ENCODE measurements at places on chromosomes 2 and 18.

DNA sequence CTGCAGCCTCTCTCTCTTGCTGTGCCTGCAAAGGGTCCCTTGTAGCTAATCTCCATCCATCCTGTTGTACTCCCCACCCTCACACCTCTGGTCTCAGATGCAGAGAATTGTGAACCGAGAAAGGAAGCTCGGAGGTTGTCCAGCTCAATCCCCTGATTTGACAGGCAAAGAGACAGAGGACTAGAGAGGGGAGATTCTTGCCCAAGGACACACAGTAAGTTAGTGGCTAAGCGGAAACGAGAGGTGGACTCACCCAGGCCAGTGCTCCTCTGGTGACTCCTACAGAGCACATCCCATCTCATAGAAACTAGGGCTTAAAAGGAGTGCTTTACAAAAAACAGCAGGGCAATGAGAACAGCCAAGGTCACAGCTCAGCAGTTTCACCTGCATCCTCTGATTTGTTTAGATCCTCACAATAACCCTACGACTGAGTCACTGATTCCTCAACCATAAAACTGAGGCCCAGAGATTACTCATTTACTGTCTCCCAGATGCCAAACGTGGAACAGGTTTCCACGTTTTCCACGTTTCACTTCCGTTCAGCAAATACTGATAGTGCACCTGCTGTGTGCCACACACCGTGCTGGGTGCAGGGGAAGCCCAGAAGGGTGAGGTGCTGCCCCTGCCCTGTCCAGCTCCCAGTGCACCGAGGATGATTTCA lies 22.1 kb downstream of the EHD3 start:
- DNase-seq = no peak

DNA sequence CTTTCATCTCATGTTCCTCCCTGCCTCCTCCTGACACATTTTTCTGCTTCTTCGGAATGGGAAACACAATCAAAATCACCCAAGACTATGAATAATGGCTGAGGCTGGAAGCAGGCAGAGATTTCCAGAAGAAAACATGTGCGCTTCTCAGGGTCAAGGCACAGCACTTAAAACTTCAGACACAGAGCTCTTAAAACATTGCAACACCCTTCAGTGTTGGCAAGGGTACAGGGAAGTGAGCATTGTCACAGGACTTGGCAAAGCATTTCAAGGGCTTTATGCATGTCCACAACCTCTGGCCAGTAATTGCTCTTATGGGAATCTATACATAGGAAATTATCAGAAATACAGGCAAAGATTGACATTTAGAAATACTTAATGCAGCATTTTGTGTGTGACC lies 477.6 kb upstream of the KLHL29 start:
- no peak for DNase-seq

DNA sequence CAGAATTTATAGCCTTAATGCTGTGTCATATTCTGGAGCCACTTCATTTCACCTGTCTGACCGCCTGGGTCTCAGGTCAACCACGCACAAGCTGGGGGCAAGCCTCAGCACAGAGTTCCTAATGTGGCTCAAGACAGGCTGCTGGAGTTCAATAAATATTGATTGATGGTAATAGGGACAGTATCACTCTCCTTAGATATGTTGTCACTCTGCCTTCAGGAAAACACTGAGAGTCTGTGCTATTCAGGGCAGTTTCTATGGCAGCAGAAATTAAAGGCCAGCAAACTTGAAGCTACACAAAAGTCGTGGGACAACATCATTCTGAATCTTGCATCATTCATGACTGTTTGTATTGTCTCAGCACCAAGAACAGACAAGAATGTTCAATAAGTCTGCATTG lies 696.1 kb downstream of the METTL4 start:
- no peak for DNase-seq

DNA sequence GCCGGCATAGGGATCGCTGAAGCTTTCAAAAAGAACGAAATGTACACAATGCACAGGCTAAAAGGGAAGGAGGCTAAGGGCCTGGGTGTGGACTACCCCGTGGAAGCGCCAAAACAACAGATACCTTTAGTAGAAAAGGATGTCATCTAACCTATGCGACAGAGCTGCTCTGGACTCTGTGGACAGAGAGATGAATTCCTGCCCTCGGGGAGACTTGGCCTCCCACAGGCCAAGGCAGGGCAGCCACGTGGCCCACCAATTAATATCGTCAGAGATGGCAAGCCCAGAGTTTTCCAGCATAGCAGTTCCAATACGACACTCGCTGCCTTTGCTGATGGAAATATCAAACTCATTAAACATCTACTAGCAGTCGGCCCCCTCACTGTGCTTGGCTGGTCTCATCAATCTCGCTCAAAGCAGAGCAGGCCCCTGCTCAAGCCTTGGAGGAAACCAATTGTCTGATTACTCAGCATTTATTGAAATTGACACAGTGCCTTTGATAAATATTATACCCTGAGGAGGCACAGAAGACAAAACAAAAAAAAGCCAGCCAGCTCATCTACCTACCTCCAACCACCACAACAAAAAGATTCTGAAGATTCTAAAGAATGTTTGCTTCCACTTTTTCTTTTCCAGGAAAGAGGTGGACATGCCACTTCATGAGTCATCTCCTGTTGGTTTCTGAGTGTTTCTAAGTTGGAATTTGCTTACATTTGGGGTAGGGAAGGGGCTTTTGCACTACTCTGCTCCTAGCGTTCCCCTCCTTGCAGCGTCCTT lies 79.0 kb upstream of the ACAA2 start:
- DNase-seq = no peak

DNA sequence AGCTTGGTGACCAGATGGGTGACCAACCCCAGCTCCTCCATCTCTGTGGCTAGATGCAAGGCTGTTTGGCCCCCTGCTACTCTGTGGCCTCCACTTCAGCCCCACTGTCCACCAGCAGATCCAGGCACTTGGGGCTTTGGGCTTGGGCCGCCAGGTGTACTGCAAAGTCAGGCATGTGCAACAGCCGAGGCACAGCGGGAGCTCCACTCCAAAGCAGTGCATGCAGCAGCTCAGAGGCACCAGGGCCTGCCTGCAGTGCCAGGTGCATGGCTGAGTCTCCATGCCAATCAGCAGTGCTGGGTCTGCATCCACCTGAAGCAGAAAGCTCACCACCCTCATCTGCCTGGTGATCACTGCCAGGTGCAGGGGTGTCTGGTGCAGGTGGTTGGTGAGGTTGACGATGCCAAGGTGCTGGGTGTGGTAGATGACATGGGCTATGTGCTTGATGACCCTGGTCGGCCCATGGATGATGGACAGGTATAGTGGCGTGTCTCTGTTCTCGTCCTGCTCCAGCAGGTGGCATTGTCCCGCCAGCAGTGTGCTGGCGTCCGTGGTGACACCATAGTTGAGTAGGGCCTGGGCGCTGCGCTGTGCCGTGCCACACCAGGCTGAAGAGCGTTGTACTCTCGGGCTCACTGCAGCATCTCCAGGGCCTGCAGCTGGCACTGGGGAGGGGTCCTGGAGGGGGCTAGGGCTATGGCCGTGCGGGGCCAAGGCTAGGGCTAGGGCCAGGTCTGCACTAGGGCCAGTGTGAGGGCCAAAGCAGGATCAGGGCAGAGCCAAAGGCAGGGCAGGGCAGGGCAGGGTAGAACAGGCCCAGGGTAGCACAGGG lies 1.0 kb upstream of the ANKRD62 start:
- DNase-seq = no peak

DNA sequence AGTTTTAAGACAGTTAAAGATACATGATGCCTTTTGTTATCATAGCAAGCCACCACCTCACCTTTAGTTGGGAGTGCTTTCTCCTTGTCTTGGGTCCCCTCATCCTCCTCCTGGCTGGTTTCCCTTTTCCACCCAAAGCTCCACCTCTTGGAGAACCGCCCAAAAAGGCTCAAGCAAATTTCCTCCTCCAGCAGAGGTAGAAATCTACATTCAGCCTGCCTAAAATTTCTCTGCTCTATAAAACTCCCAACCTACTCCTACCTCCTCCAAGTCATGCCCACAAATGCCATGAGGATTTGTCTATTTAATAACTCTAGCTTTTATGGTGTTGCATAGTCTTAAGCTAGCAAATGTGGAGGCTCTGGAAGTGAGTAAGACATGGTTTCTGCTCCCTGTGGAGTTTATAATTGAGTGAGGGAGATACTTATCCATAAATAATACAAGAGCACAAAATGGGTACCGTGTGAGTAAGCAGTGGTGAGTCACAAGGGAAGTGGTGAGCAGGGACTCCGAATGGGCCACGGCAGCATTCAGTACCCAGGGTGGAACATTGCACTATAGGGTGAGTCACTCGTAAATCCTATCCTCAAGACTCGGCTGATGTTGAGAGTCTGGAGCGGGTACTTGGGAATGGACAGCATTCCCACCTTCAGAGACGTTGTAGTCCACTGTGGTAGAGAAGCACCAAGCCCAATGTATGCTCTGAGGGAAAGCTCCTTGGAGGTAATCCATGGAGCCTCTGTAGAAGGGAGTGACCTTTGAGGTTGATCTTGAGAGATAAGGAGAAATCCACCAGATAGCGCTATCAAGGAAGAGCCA lies 146.3 kb downstream of the RTN4 start:
- DNase-seq = peak; percentile 62

DNA sequence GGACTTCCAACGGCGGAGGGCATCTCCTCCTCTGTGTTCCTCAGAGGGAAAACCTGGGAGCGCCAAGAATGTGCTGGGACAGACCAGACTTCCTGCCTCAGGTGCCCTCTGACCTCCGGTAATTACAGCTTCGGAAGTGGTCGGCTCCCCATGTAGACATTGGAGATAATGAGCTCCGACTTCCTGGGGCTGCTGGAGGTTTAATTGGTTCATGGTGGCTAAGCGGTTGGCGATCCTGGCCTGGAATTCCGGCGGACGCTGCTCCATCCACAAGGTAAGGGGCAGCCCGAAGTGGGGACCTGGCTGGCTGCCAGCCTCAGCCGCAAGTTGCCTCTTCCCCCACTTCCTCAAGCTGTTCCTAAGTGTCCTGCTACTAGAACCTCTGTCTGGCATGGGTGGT lies 83.2 kb upstream of the EPC2 start:
- DNase-seq = no peak

GRCh38 chr2:216851486-216852090 lies 8.3 kb downstream of the TNP1 start:
- no peak for DNase-seq

DNA sequence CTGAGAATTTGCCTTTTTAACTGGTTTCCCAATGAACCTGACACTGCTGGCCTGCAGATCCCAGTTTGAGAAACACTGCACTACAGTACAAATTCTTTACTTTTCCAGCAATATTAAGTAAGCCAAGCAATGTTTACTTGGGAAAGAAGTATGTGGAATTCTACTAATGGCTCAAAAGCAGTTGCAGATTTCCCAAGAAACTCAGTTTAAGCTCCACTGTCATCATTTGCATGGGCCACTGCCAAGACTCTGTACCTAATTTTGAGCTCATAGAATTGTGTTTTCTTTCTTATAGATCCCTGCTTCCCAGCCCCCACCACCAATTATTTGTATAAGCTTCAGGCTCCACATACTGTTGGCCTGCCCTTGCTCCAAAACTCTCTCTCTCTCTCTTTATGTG lies 676.1 kb downstream of the RNF144A start:
- no peak for DNase-seq

DNA sequence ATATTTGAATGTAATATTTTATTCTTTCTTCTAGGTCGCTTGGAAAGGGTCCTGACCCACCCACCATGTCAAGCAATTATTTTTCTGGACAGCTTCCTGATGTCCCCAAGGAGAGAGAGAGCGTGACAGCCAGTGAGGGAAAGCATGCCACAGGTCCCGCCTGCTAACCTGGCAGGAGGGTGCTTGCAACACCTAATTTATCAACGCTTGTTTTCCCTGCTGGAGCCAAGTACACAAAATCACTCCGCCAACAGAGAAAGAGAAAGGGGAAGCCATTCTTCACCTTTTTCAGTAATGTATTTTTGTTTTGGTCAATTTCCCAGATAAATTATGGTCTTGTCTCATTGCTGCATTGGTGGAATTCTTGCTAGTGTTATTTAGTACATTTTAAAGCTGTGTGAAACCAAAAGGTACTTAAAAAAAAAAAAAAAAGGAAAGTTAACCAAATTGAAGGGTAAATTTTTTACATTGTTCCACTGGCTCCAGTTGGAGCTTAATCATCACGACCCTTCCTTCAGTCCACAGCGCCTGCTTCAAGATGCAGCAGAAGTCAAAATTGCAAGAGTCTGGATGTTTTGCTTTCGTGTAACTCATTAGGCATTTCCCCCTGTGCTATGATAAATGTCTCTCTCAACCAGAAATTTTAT lies 88.5 kb upstream of the COPS8 start:
- DNase-seq = no peak

- no peak for DNase-seq
These were observed 54.0 kb upstream of the LINC00305 start for GRCh38 chr18:64202863-64203262.

DNA sequence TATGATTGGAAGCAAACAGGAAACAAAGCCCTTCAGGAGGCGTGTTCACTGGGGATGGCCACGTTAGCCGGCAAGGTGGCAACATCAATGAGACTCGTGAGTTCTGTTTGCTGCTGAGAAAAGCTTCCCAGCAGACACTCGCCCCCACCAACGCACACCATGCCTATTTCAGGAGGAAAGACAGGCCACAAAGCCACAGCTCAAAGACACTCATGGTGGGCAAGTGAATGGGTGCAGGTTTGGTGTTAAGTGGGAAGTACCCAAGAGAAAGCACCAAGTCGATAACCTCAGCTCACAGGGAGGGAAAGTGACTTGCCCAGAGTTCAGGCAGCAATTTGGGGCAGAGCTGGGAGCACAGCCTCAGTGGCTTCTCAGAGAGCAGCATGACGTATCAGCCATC lies 10.5 kb upstream of the MTERF4 start:
- no peak for DNase-seq

DNA sequence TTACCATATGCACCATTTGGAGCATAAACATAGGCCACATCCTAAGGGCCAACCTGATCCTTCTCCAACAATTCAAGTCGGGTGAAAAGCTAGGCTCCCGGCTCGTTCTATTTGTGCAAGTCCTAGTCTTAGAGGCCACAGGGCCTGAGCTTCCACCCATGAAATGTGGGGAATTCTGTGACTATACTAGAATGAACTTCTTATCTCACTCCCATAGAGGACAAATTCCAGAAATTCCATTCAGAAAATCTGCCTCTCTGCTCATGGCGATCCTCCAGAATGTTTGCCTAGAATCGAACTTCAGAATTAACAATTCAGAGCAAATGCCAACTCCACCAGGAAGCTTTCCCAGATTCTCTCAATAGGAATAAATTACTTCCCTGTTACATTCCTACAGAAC lies 187.9 kb downstream of the BCL11A start:
- DNase-seq = no peak

DNA sequence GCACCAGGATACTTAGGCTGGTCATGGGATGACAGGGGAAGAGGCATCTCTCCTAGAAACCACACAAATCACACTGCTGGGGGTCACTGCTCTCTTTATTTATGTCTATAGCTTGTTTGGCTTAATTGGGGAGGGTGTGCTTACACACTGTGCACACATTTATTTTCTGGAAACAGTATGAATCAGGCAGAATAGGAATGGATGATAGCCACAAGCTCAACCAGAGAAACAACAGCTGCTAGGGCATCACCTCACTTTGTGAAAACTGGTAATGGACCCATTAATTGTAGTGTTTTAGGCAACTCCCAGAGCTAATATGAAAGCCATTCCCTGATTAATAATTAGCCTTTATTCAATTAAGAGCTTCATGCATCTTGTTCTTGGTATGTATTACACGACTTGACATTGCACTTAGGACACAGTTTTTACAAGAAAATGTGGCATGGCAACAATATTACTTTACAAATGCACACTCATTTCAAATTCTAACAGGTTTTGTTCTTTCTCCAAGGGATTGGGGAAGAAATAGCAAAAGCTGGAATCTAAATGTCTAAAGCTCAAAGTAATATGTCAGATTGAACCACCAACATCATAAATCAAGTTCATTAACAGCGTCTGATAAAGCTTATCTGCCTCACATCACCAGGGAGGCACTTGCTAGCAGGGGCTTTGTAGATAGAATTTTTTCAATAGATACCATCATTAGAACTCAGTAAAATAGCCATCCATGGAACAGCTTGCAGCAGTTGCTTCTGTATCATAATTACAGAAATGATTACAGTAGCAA lies 361.9 kb upstream of the FSHR start:
- no peak for DNase-seq
